Cerebellum (tissue), 4 donors: ENCODE measurements at places on chromosomes 12 and 14. TPM values are rescaled to one million over a fixed set of nuclear protein-coding genes. Genes with fewer than 3 reads are reported as not detected.

DNA sequence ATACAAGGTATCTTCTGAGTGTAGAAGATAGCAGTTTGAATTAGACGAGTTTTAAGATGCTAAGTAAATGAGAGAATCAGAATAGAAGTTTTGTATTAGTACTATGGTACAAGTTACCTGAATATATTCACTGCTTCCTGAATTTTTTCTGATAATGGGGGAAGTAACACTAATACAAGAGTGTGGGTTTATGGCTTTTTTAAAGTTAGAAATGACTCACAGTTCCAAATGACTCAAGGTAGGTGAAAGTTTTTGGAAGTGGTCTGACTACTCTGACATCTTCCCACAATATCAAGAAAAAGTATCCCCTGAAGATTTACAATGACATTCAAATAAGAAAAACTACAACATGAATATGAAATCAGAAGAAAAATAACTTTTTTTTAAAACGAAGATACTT, 123.7 kb upstream of the GARIN6 start:
- no peak for DNase-seq

DNA sequence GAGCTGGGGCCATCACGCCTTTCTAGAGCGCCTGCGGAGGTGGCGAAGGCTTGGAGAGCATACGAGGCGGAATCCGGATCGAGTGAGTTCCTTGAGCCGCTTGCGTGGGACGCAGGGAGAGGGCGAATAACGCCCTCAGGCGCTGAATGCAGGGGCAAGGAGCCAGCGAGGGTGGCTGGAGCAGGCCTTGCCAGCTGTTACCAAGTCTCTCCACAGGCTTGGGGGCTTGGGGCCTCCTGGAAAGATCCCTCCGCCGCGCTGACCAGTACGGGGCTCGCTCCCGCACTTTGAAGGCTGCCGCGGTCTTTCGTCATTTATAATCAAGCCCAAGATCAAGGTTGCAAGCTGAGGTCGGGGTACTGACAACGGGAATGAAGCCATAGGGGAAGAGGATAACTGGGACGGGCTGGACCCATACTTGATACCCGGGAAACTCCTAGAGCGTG, 1.2 kb downstream of the FLRT2 start:
- DNase-seq: no peak

- no peak for DNase-seq
These were observed 21.6 kb downstream of the PRKCH start for GRCh38 chr14:61342932-61343331.

- no peak for DNase-seq
These were observed 346.5 kb downstream of the BCL11B start for GRCh38 chr14:98925354-98926040.

Gene KRT73
- total RNA-seq: not detected

Gene DDN
- total RNA-seq: 0.64 TPM
